NCI-H1930 (cell line): ENCODE measurements at places on chromosomes 5 and 9.

DNA sequence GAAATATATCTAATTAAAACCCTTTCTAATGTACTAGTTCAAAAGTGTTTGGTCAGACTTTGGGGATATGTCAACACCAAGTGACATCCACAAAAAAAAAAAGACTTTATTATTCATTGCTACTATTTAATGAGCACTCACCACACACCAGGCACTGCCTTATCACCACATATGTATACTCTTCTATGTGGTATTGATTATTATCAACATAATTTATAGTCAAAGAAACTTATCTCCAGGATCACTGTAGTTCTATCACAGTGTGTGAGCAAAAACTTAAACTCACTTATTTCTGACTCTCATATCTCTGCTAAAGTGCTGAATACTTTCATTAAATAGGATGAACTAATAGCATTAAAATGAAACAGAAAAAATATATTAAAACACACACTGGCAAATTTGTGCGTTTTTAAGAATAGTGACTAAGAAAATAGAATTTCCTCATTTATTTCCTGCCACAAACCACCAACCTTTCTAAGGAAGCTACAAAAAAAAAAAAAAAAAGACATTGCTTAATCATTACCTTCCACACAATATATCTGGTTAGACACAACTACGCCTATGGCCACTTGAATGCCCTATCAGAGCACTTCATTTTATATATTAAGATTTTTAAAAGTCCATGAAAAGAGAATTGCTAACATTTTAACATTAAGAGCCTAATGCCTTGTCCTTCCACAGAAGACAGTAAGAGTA lies 12.8 kb downstream of the SLCO4C1 start:
- DNase-seq = no peak

GRCh38 chr5:80867233-80867632 lies 92.9 kb upstream of the RASGRF2 start:
- DNase-seq = no peak

DNA sequence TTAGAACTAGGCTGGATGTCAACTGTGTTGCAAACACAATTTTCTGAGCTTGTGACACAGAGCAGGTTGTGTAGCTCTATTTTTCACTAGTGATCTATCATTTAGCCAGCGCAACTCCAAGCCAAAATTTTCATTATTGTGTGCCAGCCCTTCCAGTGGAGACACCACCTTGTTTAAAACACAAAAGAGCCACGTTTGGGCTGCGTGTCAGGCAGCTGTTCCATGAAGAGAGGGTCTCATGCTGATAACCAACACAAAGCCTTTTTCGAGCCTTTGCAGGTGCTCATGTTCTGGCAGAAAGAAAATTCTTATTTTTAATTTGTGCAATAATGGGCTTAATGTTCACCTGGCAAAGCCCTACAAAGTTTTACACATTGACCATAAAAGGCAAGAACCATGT lies 237.6 kb upstream of the RGMB start:
- DNase-seq = peak; percentile 72

GRCh38 chr9:124197177-124198095 lies 60.3 kb upstream of the NEK6 start:
- no peak for DNase-seq

DNA sequence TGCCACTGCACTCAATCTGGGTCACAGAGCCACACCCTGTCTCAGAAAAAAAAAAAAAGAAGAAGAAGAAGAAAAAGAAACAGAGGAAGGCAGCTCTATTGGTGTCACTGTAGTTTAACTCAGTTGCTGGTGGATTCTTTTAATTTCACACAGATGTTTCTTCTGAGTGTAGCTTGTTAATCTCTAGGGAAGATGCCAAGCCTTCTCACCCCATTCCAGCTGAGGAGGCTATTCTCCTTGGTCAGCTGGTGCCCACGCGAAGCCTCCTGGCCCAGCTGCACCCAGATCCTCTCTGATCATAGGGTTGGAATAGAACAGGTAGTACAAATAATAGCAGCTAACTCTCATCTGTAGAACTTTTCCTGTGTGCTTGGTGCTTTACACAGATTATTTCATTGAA lies 113.8 kb upstream of the SPRY4 start:
- DNase-seq = no peak

GRCh38 chr9:124182741-124183140 lies 75.0 kb upstream of the NEK6 start:
- DNase-seq = no peak

DNA sequence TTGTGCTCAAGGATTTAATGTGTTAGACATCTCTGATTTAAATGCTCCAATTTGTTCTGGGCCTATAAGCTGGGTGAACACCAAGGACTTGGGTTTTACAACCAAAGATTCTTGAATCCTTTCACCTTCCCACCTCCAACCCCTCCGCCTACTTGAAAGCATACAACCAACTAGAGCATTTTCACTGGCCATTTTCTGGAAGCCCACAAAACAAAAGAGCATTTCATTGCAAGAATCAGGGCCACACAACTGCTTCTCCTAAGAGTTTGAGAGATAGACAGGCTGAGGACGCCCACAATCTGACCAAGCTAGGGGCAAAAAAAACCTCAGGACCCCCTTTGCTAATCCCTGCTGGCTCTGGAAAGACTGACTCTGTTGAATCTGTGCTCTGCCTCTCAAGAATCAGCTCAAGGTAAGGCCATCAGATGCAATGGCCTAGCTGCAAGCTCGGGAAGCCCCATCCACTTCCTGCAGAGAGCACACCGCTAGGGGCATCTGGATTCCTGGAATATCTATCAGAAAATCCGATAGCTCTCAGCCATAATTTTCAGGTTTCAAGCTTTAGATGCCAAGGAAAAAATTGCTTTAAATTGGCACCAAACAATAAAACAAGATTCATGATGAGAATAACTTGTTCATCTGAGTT lies 57.7 kb downstream of the RETREG1 start:
- DNase-seq = no peak

DNA sequence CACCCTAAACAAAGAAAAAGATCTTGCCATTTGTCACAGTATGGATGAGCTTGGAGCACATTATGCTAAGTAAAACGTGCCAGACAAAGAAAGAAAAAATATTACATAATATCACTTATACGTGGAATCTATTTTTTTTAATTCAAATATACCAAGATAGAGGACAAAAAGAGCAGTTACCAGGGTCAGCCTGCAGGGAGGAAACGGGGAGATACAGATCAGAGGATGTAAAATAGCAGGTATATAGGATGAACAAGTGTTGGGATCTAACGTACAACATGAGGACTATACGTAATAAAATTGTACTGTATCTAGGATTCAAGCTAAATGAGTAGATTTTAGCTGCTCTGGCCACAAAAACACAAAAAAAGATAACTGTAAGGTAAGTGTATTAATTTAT lies 247.5 kb downstream of the TMEM161B start:
- DNase-seq = no peak

DNA sequence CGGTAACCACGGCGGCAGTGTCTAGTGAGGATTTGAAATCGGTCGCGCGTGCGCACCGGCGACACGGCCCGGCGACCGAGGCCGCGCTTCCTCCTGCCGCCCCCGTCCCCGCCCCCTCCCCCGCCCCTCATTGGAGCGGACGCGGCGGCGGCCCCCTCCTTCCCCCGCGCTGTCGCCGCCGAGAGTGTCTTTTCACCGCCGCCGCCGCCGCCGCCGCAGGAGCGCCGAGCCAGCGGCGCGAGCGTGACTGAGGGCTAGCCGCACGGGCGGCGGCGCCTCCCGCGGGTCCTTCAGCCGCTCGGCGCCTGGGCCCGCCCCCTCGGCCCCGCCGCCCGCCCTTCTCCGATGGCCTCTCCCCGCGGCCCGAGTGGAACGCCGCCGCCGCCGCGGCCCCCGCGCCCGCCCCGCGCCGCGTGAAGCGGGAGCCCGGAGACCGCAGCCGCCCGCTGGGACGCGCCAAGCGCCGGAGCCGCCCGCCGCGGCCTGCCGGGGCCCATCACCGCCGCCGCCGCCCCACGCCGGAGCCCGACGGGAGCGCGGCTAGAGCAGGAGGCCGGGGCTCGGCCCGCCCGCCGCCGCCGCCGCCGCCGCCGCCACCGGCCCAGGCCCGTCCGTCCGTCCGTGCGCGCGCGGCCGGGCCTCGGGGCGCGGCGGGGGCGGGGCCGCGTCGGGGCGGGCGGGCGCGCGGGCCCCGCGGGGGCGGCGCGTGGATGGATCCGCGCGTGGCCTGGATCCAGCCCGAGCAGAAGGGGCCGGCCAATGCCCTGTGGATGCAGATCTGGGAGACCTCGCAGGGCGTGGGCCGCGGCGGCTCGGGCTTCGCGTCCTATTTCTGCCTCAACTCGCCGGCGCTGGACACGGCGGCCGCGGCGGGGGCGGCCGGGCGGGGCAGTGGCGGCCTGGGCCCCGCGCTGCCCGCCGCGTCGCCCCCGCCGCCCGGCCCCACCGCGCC lies at the start of gene TENT4A:
TSS of gene TENT4A (plus strand) at position 159 of the 952 bp plus-strand sequence. CDS start at position 711, 552 bp downstream.
- DNase-seq = no peak

- DNase-seq = no peak
These were observed 3.1 kb downstream of the TOR1B start for GRCh38 chr9:129806061-129806460.

GRCh38 chr5:79122973-79123372 lies 11.4 kb downstream of the BHMT start:
- no peak for DNase-seq

- no peak for DNase-seq
These were observed 93.5 kb downstream of the HRH2 start for GRCh38 chr5:175751369-175751768.

DNA sequence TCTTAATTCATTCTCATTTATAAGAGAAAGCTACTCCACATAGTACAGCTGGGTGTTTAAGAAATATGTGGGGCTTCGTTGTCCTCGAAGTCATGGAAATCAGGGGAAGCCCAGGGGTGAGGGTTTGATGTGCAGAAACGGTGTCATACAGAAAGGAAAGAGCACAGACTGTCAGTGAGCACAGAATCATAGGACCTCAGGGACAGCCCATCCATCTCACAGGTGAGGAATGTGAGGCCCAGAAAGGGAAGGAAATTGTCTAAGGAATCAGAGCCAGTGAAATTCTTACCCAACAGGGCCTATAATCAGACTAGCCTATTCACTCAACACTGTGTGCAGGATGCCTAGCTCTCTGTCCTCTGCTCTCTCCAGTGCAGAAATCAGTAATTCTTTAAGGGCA lies 535.6 kb downstream of the SPOCK1 start:
- DNase-seq = no peak

DNA sequence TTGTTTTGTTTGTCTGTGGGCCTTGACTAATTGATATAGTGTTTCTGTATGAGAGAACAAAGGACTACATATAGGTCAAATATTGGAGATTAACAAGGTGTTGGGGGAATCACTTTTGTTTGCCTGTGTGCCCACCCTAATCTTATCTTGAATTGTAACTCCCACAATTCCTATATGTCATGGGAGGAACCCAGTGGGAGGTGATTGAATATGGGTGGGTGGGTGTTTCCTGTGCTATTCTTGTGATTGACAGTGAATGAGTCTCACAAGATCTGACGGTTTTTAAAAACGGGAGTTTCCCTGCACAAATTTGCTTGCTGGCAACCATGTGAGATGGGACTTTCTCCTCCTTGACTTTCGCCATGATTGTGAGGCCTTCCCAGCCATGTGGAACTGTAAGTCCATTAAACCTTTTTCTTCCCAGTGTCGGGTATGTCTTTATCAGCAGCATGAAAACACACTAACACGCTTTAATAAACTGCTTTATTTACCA lies 64.9 kb upstream of the HSPB3 start:
- DNase-seq = no peak

DNA sequence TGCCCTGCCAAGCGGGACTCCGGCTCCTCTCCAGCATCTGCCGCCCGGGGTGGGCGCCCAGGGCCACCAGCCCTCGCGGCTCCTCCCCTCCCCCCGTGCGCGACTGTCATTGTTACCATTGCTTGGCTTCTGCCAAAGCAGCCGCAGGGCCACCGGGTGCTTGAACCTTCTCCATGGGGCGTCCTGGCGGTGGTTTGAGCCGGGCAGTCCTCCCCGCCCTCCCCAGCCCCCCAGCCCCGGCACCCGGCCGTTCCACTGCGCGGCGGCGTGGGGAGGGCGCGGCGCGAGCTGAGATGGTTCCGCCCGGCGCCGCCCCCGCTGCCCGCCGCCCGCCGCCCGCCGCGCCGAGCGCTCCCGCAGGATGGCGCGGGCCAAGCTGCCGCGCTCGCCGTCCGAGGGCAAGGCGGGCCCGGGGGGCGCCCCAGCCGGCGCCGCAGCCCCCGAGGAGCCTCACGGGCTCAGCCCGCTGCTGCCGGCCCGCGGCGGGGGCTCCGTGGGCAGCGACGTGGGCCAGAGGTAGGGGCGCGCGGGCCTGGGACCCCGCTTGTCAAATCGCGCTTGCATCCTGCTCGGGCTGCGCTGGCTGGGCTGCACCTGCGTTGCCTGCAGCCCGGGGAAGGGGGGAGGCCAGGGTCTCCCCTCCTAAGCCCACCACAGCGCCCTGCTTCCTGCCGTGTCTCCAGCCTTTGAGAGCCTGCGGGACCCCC lies 34.4 kb downstream of the KCNT1 start:
- DNase-seq = no peak

GRCh38 chr9:35350212-35350611 lies 139.7 kb upstream of the RUSC2 start:
- no peak for DNase-seq

DNA sequence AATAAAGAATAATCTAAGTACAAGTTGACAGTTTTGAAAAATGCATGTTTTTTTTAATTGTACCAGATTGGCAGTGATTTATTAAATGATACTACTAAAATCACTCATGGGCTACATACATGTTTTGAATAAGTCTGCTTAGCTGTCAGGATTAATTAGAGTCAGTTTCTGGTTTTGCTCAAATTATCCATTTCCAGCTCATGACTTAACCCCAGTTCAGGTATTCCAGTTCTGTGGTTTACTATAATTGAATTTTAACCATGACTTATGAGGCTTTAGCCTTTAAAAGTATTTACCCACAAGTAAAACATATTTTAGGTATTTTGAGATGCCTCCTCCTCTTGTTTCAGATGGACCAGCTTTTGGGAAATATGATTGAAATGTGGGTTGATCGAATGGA lies 17.8 kb upstream of the LRRC70 start:
- no peak for DNase-seq
